ENCODE measurements at places on chromosomes 11 and 22.
A peak's percentile ranks its signal among the peaks of the same experiment; 100 is the strongest.

DNA sequence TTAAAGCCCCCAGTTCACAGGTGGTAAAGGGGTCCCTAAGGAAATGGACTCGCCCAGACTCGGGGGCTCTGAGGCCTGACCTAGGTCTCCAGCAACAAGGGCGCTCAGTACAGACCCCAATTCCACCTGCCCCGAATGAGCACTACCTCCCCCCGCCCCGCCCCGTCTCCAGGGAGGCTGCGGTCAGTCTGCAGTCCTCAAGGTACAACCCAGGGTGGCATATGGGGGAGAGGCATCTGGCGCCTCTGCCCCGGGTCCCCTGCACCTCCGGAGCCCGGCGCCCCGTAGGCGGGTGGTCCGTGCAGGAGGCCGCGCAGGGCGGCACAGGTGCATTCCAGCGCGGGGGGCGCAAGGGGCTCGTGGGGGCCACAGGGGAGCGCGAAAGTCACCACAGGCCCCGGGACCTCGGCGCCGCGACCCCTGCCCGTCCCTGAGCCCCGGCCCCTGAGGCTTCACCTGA, 361 bp downstream of the CTSD start:
- DNase-seq: no peak

DNA sequence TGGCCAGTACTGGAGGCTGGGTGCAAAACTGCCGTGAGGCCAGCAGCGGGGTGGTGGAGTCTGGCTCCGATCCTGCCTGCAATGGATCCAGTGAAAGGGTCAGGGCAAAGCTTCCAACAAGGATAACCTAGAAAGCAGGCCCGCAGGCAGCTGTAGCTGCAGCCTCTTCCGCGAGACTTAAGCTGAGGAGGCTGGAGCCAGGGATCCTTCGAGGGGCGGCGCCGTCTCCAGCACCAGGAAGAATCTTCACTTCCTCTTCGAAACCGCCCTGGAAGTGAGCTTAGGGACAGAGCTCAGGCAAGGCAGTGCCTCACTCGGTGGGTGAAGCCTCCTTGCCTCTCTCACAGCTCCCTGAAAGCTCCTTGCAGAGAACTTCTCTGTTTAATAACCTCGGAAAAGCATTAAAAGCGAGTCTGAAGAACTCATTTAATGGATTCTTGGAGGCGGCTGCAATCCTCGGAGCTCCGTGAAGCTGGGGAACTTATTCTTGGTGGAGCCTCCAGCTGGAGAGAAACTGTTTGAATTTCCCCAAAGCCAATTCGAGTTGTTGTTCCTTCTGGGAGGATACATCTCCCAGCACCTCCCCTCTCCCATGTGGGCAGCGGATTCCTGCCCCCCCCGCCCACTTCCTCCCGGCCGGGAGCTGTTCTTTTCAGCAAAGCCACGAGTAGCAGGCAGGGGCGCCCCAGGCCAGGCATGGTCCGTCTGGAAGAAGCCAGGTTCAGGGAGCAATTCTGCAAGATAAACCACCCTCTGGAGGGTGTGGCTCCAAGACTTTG, 169.9 kb downstream of the CTTN start:
- no peak for DNase-seq

DNA sequence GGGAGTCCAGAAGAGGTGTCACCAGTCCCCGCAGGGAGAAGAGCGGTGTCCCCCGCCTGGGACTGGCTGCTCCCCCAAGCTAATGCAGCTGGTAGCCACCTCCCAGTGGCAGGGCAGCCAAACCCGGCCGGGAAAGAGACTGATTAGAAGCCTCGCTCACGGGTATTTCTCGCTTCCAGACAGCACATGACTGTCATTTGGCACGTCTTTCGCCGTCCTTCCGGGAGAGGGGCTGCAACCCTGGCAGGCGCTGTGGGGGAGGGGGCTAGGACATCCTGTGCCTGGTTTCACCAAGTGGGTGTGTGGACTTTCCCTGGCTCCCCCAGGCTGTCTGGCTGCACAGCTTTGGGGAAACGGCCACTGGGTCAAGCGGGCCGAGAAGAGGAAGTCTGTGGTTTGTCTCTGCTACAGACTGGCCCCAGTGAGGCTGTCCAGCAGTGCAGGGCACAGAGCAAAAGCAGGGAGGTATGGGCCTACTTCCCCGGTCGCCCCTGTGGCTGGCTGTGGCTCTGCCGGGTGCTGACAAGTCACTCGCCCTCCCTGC, 3.8 kb downstream of the CD81 start:
- DNase-seq: no peak

DNA sequence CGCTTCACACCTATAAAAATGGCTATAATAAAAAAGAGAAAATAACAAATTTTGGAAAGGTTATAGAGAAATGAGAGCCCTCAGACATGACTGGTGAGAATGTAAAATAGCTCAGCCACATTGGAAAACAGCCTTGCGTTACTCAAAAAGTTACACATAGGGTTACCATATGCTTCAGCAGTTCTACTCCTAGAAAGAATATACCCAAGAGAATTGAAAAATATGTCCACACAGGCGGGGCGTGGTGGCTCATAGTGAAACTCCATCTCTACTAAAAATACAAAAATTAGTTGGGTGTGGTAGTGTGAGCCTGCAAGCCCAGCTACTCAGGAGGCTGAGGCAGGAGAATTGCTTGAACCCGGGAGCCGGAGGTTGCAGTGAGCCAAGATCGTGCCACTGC, 7.6 kb upstream of the JHY start:
- DNase-seq: peak; percentile 24

- DNase-seq: no peak
Observed at GRCh38 chr22:30767661-30768060, 73.0 kb downstream of the OSBP2 start.

DNA sequence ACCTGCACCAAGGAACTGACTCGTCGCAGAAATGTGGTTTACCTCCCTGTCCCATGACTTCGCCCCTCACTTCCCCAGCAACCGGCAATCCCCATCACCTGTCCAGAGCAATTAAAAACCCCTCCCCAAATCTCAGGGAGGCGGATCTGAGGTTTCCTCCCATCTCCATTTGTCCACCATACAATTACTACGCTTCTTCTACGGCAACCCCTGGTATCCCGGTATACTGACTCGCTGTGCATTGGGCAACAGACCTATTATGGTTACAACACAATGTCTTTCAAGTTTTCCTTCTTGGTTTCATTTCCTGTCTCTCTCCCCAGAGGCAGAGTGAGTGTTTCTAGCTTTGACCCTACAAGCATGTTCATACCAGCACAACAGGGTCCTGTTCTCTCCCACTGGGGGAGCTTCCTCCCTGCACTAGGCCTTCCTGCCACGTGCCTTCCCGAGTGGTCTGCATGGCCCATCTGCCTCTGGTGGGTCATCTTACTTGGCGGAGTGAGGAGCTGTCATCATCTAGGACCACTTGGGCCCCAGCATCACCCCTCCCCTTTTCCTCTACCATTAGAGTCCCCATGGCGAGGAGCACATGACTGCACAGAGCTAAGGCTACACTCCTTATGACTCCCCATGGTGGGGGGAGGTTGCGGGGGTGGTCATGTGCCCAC, 30.3 kb upstream of the NAP1L4 start:
- DNase-seq: peak; percentile 13

DNA sequence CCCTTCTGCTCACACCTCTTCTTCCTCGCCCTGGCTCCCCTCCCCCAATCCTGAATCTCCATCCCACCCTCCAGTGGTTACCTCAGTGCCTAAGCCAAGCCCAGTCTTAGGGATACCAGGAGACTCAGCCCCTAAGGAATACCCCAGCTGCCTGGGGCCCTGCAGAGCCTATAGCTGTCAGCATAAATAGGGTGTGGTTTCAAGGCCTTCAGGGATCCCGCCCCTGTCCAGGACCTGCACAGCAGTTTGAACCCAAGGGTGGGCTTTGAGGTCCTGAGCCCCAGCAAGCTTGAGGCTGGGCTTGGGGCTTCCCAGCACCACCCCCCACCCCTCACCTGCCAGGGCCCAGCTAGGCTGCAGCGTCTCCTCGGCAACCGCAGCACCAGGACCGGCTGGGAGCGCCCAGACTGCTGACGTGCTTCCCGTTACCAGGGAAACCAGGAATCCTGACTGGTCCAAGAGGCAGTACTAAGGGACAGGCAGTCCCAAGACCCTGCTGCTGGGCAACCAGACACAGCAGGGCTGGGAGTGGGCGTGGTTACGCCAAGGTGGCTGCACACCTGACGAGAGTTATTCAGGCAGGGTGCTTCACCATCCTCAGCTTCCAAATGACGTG, 13.7 kb downstream of the APBB1 start:
- DNase-seq: no peak

DNA sequence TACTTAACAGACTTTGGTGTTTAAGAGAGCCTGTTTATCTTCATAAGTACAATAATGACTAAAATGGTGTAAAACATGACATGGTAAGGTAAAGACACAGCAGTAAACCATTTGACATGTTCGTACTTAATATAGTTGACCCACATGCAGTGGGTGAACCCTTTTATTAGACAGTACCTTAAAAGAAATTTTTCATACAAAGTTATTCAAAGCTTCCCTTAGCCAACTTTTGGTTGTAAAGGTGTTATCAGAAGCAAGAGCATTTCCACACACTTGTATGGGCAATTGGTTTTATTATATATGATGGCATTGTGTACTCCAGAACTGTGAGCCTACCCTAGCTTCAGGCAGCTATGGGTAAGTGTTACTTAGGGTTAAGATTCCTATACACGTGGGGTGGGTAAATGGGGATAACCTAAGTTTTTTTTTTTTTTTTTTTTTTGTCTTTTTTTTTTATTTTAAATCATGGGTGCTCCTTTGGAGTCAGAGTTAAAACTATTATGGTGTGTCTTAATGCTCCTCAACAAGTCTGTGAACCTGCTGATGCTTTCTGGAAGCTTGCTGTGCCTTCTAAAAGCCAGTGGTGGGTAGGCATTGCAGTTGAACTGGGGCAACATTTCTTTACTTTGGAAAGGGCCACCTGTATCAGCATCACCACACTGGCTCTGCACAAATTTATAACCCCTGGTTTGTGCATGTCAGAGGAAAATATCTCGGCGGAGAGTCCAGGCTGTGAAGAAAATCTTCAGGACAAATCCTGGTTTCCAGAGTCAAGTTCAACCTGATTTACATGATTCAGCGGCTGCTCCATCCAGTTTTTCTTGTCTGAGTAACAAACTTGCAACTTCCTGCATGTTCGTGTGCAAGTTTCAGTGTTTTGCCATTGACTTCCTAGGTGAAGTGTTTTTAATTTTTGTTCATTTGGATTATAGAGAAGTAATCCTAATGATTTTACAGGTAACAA, 3.3 kb downstream of the PCF11 start:
- DNase-seq: no peak

GRCh38 chr22:38257181-38257580, 15.6 kb downstream of the TMEM184B start:
- no peak for DNase-seq

DNA sequence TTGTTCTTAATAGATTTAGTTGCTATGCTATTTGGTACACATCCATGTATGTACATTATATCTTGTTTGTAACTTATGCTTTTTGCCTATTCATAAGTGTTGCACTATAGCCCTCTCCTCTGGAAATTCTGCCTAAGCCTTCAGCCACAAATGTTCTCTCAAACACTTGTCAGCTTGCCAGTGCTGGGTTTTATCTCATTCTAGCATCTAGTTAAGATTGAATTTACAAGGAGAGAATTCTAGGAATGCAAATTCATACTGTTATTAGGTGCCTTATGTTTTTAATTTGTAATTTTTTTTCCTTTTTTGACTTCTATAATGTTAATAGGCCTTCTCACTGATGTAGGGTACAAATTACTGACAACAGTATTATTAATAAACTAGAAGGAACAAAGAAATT, 14.6 kb upstream of the CTSC start:
- DNase-seq: no peak

DNA sequence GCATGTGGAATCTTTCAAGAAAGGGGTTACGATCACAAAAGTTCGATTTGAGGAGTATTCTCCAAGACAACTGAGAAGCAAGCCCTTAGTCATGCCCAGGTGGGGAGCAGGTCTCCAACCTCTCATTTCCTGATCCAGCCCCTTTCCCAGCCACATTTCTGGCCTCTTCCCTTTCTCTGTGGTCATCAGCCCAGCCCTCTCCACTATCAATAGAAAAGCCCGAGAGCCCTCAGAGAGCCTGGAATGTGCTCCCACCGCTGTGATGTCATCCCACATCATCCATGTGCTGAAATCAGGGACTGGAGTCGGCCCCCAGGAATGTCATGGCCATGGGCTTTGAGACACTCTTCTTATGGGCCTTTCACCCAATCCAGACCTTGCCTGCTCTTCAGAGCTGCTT, 62.6 kb downstream of the KCNJ1 start:
- no peak for DNase-seq

GRCh38 chr22:35554297-35554845, 13.7 kb downstream of the RASD2 start:
- DNase-seq: no peak

DNA sequence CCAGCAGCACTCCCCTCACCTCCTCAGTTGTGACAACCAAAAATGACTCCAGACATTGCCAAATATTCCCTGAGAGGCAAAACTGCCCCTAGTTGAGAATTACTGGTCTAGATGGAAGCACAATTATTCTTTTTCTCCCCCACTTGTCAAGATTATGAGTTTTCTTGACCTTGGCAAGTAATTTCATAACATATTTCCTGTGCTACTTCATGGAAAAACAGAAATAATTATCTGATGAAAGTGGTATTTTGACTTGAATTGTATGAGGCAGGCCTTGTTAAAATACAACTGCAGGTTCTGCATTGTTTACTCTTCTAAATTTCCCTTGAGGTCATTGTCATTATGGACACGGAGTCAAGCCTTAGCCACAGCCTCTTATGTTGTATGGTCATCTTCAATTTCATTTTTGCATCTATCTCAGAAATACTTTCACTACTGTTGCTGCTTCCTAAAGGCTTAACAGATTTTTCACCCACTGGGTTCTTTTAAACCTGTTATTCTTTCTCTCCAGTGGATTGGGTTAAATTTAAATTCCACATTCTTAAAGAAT, 32.2 kb upstream of the LDLRAD3 start:
- no peak for DNase-seq

GRCh38 chr22:23777776-23778576, 5.3 kb downstream of the MMP11 start:
- no peak for DNase-seq

GRCh38 chr22:22752556-22753477, 108.4 kb downstream of the GGTLC2 start:
- no peak for DNase-seq

DNA sequence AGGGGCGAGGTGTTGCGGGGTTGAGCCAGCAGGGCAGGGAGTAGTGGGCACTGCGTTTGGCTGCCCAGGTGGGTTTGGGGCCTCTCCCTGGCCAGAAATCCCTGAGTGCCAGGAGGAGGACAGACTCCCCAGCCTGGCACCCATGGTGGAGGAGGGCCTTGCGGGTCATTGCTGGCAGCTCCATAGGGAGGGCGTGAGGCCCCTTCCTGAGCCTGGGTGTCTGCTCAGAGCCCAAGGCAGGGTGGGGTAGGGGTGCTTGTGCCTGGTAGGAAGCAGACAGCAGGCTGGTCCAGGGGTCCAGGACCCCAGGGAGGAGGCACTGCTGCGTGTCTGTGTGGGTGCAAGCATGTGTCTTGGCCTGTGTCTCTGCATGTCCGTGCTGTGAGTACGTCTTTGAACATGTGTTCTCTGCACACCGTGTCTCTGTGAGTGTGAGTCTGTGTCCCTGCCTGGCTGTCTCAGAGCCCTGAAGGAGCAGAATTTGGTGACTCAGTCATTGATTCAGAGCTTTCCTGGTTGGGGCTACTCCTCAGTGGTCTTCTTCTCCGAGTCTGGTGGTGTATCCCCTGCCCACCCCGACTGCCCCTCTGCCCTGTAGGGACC, 3.9 kb downstream of the TSPAN4 start:
- no peak for DNase-seq
